ENCODE measurements at places on chromosomes 3 and 15.
A peak's percentile ranks its signal among the peaks of the same experiment; 100 is the strongest.

GRCh38 chr15:83746231-83746630, 92.3 kb downstream of the ADAMTSL3 start:
- no peak for DNase-seq

- no peak for DNase-seq
Observed at GRCh38 chr15:56763141-56763895, 30.0 kb upstream of the ZNF280D start.

GRCh38 chr3:114286266-114286665, 7.6 kb upstream of the TIGIT start:
- DNase-seq, result no peak

DNA sequence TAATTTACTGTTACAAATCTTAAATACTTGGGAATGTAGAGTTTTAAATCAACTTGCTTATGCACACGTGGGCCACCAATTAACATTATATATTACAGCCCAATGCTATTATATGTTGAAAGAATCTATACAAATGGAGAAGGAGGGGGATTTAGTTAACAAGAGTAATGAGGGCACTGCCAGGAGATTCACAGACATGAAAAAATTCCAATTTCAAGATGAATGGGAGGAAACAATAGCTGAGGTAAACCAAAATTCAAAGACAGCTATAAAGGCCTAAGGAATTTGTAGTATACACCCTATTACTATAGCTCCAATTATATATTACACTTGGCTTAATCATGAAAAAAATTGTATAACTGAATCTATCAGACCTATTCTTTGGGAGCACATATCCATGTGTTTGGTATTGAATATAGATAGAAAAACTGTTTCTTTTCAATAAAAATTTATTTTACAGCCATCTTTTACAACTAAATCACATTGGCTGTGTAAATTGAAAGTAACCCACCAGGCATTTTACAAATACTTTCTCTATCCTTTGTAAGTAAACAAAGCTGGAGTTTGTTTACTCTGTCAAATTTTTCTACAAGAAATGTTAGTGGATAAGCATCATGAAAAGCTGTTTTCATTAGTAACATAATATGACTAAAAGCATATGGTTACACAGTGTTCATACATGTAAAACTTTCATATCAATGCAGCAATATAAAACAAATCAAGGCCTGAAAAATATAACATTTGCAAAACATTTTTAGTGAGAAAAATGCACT, 1045.8 kb downstream of the ROBO1 start:
- DNase-seq, result no peak

DNA sequence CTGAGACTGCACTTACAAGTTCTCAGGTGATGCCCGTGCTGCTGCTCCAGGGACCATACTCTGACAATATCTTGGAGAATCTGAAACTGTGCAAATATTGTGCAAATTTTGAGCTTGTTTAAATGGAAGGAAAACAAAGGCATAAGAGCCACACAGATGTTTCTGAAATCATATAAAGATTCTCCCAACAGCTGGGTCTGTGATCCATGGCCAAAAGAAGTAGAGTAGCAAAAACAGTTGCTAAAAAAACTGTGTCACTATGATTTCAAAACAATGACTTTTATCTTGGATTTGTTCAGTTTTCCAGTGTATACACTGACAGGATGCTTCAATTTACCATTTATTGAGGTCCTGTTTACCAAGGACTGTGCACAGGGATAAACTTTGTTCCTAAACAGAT, 25.3 kb downstream of the NPTN start:
- DNase-seq, result no peak

- no peak for DNase-seq
Observed at GRCh38 chr15:52483707-52484106, 45.0 kb downstream of the MYO5A start.

GRCh38 chr3:18113417-18113816, 311.7 kb downstream of the SATB1 start:
- DNase-seq, result no peak

DNA sequence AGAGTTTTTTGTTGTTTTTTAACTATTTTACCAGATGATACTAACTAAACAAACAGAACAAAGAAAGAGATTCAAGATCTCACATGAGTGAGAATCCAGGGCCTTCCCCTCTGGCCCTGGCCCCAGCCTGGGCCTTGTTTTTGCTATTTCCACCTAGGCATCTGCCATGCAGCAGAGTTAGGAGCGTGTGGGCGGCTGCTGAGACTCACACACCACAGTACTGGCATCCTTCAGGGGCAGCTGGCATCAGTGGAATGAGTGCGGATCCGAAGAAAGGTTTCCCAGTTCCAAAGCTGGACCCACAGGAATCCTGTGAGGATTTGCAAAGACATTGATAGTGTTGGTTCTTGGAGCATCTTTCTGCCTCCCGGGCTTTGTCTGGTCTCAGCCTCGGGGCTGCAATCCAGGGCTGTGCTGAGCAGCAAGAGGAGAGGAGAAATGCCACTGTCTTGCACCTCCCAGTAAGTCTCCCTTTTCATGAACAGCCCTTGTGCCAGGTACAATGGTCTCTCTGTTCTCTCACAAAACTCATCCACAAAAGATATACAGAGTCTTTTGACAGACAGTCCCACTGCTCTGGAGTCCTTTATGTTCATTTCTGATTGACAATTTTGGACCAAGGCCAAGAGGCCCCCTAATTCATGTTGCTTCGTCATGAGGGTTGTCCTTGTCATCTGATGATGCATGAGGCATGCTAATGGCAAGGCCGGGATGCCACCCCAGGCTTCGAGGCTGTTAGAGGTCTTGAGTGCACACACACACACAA, 46.6 kb downstream of the APH1B start:
- DNase-seq, result no peak

DNA sequence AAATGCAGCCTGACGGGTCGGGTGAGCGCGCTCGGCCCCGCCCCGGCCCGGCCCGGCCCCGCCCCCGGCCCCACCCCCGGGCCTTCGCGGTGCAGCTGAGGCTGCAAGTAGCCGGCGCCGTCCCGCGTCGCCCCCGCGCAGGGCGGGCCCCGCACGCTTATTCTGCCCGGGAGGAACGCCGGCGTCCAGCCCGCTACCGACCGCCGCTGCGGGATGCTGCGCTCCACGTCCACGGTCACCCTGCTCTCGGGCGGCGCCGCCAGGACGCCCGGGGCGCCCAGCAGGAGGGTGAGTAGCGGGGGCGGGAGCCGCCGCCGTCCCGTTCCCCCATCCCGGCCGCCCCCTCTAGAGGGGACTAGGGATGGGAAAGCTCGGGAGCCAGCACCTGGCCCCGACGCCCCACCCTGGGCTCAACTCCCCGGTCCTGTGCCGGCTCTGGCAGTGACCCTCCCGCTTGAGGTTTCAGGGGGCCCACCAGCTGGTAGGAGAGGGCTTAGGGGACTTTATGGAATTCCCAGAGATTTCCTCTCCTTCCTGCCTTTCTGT, at the start of gene MYZAP:
MYZAP (plus strand) TSS at position 83 of the 546 bp plus-strand sequence; CDS start at position 214, 131 bp downstream.
- peak; percentile 75 for DNase-seq

GRCh38 chr3:167198949-167199600, 181.0 kb downstream of the ZBBX start:
- no peak for DNase-seq

DNA sequence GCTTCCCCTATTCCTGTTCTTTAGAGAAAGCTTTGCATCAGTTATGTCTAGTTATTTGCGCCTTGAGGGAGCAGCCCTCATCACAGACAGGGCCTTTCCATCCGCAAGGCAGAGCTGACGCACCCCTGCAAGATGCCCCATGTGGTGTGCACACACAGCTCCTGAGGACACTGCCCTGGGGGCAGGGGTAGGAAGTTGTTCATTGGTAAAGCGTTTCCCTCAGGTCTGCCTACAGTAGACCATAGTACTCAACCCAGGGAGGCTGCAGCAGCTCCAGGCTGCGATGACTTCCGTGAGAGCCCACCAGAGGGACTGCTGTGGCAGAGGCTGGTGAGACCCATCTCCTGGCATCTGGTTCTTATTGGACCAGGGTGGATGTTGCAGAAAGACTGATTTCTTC, 55.1 kb upstream of the PLXNA1 start:
- DNase-seq, result no peak

DNA sequence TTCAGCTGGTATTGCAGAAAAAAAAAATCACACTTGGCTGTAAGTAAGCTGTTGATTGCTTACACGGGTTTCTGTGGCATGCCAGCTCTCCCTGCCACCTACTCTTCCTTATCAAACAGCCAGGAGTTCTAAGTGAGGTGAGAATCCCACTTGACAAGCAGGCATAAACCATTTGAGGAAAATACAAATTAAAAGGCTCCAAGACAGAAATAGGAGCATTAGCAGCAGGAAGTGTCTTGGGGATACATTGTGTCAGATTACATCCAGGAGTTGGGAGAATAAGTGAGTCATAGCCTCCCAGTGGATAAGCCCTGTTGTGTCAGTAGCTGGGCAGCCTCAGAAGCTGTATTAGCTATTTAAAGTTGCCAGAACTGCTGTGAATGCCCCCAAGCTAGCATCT, 256.0 kb downstream of the CNTN4 start:
- DNase-seq, result no peak

DNA sequence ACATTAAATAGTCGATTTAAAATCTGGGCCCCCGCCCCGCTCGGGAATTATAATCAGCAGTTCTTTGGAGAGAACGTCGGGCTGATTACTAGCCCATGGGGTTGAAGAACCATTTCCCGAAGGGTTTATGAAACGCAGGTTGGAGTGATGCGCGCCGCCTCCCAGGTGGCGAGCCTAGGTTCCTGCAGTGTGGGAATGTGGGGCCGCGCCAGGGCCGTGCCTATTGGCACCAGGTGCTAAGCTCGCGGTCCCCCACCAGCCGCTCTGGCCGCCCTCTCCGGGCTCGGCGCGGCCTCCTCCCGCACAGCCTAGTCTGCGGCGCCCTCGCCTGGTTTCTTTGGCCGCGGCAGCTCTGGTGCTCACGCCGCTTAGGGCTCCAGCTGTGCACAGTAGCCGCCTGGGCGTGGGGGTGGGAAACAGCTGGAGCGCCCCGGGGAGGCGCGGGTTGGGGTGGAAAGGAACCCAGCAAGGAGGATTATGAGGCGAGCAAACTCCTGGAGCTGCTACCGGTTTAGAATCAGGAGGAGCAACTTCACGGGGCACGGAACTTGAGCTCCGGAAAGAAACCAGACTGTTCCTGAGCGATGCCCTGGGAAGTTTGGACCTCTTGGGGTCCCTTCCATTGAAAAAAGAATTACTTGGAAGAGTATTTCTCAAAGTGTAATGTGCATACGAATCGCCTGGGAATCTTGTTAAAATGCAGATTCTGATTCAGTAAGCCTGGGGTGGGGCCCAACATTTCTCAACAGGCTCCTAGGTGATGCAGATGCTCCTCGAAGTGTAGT, 5.6 kb upstream of the MECOM start:
- peak; percentile 90 for DNase-seq

DNA sequence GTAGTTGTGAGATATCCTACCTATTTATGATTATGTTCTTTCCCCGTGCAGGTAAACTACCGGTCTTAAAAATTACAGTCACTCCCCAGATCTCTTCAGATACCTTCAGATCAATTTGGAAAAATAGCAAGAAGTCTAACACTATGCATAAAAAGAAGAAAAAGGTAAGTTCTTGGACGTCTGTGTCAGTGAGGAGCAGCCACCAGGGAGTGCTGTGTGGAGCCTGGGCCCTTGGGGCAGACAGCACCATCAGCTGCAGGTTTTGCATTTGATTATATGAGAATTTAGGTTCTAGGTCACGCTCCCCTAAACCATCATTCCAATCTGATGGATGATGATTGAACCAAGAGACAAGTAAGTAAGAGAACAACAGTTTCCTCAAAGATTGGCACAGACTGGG, 8.9 kb upstream of the RNF7 start:
- DNase-seq, result no peak

GRCh38 chr3:72263223-72263990, 478.5 kb upstream of the PROK2 start:
- no peak for DNase-seq

DNA sequence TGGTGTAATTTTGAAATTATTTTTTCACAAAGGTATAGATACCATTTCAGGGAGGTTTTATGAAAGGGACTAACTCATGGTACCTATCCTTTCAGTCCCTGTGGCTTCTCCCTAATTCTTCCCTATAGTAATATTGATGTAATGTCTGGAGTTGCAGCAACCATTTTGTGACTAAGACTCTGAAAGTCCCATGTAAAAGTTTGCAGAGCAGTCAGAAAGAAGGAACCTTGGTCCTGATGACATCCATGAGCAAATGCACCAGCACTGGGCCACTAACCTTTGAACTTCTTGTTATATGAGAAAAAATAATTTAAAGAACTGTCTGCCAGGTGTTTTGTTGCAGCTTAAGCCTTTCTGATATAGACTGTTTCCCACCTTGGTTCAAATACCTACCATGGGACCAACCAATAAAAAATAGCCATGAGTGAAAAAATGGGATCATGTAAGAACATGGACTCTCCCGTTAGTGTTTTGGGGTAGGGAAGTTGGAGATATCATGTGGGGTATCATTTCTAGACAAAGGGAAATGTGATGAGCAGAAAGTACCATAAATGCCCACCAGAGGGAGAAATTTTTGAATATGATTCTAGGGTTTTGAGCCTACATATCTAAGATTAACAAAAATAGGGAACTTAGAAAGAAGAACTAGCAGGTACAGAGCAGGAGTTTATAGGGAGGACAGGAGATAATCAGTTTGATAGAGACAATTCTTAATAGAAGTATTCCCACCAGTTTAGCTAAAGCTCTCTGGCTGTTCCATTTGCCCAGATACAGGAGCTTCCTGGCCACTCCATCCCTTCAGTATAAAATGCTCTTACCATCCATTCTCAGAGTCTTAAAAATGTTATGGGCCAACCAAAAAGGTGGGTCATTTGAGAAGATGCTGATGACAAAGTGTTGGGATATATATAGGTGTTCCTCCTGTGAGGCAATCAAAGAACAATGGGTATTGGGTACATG, 3.4 kb upstream of the CPOX start:
- no peak for DNase-seq

- DNase-seq, result no peak
Observed at GRCh38 chr15:88388686-88389085, 78.5 kb downstream of the MRPL46 start.

DNA sequence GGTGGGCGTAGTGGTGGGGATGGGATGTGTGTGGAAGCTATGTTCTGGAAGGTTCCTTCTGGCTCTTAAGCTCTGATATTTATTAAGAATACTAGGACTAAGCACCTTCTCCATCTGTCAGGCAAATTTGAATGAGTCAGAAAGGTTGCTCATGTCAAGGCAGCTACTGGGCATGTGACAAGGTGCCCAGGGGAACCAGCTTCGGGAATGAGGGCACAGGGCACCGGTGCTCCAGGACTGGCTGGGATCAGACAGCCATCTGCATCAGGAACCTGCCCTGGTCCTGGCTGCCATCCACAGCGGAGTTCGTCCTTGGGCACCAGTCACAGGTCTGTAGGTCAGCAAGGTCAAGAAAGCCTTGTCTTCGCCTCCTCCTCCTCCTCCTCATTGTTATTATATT, 32.5 kb downstream of the CA12 start:
- no peak for DNase-seq

- no peak for DNase-seq
Observed at GRCh38 chr3:194328053-194328657, 23.0 kb downstream of the CPN2 start.

DNA sequence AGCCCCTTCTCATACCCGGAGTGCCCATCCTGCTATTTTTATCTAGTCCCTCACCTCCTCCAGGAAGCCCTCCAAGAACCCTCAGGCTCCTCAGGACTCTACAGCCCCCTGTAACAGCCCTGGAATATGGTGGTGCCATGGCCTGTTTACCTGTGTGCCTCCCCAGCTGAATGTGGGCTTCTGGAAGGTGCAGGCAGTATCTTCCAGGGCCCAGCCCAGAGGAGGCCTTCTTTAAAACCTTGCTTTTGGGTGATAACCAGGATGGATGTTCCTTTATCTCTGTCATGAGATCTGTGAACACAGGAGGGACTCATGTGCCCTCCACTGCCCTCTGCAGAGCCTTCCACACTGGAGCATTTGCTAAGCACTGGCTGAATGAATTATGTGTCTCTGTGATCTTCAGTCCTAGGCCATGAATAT, 36.7 kb upstream of the MRPS22 start:
- DNase-seq, result no peak

GRCh38 chr3:194247350-194247740, 103.8 kb downstream of the CPN2 start:
- no peak for DNase-seq

All from lower lobe of right lung (tissue), 2 donors.